Right lobe of liver (tissue), 6 donors: ENCODE measurements at places on chromosomes 12 and 14. TPM values are rescaled to one million over a fixed set of nuclear protein-coding genes. Genes with fewer than 3 reads are reported as not detected.

DNA sequence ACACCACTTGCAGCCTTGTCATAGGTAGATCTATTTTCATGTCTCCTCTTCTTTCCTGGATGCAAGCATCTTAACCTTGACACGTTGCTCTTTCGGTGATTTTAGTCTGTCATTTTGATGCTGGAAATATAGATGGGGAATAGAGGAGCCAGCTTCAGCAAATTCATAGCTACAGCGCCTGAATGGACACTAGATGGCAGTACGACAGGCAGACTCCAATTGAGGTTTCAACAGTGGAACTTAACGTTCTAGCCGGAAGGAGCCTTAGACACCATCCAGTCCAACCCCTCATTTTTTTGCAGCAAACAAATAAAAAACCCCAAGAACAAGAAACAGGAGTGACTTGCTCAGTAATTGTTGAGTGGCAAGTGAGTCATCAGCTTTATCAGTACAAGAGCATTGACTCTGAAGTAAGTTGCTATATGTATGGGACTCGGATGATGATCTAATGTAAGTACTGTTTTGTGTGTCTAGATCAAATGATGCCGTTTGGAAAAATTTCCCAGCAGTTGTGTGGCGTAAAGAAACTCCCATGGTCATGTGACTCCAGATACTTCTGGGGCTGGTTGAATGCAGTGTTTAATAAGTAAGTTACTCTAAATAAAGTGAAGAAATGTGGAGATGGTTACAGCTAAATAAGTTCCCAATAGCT, 9.0 kb downstream of the DMAC2L start:
- DNase-seq, result no peak

- no peak for DNase-seq
Observed at GRCh38 chr14:92493024-92493423, 20.6 kb upstream of the RIN3 start.

DNA sequence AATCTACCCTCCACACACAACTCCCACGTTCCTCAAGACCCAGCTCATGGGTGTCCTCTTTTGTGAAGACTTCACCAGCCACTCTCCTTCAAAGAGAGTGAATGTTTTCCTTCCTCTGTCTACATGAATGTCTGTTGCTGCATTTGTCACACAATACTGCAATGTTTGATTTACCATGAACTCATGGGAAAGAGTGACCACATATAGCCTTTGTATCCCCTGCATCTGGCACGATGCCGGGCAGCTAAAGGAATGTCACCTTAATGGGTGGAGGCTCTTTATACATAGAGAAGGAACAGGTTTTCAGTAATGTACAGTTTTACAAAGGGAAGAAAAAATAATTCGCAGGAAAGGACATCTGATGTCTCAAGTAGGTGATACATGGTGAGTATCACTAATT, 12.1 kb upstream of the BCDIN3D start:
- DNase-seq, result no peak

DNA sequence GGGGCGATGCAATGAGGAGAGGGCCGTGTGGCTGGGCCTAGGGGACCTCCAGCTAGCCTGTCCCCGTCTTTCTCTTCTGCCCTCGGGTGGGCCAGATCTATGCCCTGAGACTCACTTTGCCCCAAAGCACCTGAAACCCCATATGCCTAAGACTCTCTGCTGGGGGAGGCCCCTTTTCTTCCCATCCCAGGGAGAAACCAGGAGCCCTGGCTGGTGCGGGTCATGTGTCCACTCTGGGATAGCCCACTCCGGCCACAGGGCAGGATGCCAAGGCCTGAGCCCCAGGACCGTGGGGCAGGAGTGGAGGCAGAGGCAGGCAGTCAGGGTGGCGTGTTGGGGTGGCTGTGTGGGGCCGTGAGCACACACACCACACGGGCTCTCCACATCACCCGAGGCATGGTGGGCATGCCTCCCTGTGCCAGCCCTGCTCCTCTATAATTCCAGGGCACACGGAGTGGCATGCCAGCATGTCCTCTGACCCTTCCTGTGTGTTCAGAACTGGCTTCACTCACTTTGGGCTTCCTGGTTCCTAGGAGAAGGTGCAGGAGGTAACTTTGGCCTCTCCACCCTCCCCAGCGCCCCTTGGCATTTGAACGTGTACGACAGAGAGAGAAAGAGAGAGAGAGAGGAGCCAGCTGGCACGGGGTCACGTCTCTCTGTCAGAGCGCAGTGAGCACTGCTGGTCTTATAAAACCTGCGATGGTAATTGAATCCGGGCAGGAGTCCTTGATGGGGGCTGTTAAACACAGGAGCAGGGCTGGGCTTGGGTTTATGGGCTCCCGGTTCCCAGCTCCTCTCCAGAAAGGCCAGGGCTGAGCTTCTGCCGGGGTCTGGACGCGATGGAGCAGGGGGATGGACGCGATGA, 144.2 kb downstream of the KIF26A start:
- peak; percentile 88 for DNase-seq

DNA sequence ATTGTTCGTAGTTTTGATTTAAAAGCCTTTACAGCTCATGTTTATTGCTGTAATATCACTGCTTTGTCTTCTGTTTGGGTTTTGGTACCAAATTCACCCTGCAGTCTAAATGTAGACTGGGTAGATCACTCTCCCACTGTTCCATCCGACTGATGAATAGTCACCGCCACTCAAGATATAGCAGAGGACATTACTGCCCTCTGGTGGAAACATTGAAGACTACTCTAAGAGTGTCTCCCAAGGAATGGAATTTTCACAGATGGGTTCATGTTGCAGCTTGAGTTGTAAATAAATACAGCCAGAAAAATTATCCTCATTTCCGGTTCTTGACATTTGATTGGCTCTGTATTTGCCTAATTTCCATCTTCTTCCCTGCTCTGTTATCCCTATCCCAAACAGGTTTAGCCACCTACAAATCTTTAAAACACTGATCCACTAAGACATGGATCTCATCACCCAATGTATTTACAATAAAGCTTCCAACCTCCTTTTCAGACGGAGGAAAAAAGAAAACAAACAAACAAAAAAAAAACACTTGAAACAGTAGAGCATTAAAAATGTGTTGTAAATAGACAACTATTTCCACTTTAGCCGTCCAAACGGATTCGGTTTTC, 198.3 kb upstream of the CPNE8 start:
- no peak for DNase-seq

DNA sequence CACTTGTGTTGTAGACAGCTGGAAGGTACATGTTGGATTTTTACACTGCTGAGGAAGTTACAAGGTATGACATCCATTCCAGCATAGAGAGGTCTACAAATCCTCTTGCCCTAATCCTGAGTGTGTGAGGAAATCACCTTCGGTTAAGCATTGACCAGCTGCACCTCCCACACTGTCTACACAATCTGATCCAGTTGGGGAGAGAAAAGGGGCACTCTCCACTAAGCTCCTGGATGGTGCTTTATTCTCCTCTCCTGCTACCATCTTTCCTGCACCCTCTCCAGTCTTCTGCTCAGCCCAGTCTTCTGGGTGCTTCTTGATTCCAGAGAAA, at the start of gene OR6J1:
TSS of gene OR6J1 (minus strand) at position 48 of the 331 bp plus-strand sequence. CDS start 9,541 bp downstream, outside the sequence.
- DNase-seq, result no peak

GRCh38 chr14:68664225-68664681, 128.6 kb downstream of the ZFP36L1 start:
- DNase-seq, result no peak

DNA sequence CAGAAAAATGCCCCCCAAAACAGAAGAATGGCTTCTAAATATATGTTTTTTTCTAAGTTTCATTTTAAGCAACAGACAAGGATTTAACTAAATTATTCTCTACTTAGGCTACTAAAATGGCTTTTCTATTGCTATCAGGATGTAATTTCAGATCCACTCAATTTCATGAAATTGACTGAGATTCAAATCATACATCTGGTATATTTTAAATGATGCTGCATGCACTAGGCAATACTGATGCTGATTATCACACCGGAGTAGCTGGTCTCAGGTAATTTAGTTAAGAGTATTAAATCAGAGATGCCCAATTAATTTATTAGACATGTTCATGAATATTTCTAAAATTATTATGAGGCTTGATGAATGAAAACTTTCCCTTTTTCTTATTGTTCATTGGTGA, 151.7 kb downstream of the APAF1 start:
- no peak for DNase-seq

DNA sequence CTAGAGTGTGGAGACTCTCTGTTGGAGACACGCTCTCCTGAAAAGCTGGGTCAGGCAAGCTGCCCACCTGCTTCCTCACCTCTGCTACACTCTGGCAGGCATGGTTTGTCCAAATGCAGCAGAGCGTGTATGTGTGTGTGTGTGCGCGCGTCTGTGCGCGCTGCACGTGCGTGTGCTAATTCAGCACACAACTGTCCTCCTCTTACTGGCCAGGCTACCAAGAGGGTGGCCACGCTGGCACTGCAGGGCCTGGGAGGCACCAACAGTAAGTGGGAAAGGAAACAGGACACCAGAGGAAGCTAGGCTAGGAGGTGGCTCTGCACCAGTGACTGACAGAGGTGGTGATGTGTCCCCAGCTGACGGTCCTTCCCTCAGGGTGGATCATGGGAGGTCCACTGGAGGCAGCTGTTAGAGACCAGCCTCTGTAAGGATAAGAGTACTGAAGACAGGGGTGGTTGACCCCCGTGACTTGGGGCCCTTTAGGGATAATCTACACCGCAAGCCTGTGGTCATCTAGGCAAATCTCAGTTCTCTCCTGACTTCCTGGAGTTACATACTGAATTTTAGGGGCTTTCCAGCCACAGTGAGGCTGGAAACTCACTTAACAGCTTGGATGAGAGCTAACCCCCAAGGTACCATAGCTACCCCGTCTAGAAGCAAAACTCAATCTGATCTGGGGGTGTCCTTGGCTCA, 15.6 kb upstream of the TFCP2 start:
- DNase-seq, result no peak

- DNase-seq, result no peak
Observed at GRCh38 chr12:43115441-43116160, 436.4 kb downstream of the ADAMTS20 start.

DNA sequence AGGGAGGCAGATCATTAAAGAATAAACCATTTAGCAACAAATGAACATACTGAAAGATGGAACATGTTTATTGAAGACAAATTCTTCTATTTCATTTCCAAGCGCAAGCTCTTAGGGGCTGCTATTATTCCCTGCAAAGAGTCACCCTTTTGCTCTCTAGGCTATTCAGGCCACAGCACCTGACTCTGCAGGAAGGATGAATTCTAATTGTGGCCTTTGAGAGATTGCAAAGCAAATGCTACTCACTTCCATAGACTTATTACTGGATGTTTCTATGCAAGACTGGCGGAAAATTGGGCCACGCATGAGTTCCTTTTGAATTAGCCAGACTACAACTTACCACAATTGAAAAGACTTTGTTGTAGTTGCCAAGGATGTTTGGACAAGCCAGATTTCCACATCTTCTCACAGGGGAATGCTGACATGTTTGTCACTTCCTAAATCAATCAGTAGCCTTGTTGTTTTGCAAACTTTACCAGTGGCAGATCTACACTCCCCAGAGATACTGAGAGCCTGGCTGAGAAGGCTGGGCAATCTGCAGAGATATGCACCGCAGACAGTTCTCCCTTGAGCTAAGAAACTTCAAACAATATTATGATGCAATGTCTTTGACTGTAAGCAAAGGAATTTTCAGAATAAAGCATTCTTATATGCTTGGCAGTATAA, 334.3 kb upstream of the SYT1 start:
- DNase-seq, result no peak

DNA sequence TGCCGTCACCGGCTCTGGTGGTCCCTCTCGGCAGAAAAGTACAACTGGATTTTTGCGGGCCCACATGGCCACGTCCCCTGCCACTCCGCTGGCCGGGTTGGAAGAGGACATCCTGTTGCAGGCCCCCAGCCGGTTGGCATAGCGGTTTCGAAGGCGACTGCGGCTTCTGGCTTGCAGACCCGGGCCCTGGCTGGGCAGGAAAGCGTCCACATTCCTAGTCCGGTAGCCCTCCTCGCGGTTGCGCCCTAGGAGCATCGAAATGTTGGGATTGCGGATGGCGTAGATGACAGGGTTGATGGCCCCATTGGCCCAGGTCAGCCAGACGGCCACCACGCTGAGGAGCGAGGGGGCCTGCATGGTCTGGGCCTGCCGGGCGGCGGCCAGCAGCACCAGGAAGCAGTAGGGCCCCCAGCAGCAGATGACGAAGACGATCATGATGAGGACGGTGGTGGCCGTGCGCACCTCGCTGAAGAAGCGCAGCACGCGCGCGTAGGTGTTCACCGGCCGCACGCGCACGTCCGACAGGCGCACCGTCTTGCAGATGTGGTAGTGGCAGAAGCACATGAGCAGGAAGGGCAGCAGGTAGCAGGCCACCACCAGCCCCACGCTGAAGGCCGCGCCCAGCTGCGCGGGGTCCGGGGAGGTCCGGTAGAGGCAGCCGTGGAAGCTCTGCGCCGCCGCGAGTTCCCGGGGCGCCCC, 1.2 kb downstream of the GPR135 start:
- no peak for DNase-seq

- DNase-seq, result no peak
Observed at GRCh38 chr12:92111256-92111655, 34.4 kb downstream of the BTG1 start.

DNA sequence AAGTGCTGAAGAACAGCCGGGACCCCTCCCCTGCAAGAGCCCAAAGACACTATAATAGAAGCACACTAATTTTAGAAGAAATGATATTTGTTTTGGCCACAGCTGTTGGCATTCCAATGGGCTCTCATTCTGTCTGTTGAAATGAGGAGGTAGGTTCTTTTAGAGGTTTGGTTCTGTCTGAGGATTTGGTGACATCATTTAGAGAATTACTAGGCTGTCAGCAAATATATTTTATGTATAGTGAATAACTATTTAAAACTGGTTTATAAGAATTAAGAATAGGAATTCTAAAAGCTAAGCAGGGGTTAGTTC, 200.7 kb upstream of the SLC38A2 start:
- no peak for DNase-seq

GRCh38 chr12:76746516-76746915, 17.4 kb upstream of the ZDHHC17 start:
- DNase-seq, result no peak

DNA sequence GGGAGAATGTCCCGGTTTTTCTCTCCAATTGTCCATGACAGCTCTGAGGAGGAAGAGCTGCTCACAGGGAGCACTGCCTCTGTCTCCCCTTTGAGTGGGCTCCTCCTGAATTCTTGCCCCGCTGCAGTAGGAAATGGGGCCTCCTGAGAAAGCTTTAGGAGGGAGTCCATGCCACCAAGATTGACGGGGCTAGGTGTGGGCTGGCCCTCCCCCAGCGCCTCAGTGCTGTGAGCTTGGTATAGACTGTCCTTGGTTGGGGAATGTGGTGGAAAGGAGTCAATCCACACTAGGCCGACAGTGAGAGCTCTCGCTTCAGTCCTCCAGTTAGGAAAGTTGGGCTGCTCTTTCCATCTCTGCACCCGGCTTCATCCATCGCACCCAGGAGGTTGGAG, 23.4 kb upstream of the CTDSP2 start:
- DNase-seq, result no peak

DNA sequence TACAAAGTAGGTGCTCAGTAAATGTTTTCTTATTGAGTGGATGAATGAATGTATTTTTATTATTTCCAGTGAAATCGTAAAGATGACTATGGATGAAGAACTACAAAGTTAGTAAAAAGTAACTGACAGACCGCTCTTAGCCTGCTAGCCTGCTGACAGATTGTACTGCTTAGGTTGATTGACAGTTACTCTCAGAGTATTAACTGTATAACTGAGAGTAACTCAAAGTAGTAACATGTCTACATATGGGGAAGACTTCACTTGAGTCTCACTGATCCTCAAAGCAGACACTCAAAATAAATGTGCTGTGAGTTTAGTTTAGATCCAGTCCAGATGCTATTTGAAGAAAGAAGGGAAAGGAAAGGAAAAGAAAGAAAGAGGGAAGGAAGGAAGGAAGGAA, 272.3 kb upstream of the AMIGO2 start:
- DNase-seq, result no peak

The TAS2R8 gene
- total RNA-seq, result not detected

The PCNX1 gene
- 29.8 TPM for total RNA-seq

The CMKLR1 gene
- 3.1 TPM for total RNA-seq

The ADAM21 gene
- 0.17 TPM for total RNA-seq
